ENCODE measurements at places on chromosomes 5 and 9. TPM values are rescaled to one million over a fixed set of nuclear protein-coding genes. Genes with fewer than 3 reads are reported as not detected.

Gene TMEM252
- not detected for total RNA-seq

Gene DNM1
- 120 TPM for total RNA-seq

Gene SIT1
- total RNA-seq, result not detected

Gene ARID3C
- 0.45 TPM for total RNA-seq

All from cerebellum (tissue), 4 donors.